Mesothelial cell of epicardium (in vitro differentiated cells): ENCODE measurements at places on chromosomes 1 and 21. TPM values are rescaled to one million over a fixed set of nuclear protein-coding genes. Genes with fewer than 3 reads are reported as not detected.

- peaks cover 75% of the 10 kb centered on the region for H3K4me1 ChIP-seq
- peak overlapping the region; percentile 100 for H3K27ac ChIP-seq
- H3K36me3 ChIP-seq, result no peaks in the 10 kb centered on the region
- H3K27me3 ChIP-seq, result no peaks in the 10 kb centered on the region
Observed at GRCh38 chr1:156126043-156126629, 11.6 kb downstream of the LMNA start.

DNA sequence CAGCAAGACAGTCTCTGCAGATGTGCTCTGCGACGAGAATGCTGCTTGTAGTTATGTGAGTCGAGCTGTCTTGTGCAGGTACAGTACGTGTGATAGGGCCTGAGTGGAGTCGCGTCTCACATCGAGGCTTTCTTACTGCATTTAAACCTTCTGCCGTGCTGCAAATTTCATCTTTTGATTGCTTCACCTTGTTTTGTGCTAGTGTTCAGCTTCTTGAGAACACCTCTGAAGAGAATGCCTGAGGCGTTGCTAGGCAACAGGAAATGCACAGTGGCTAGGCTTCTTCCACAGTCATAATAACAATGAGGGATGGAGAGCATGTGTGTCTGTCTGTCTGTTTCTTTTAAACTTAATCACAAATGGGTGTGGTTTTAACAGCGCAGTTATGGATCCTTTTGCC lies 52.9 kb downstream of the MRPS6 start:
- H3K4me1 ChIP-seq, result peaks cover 64% of the 10 kb centered on the region
- no peak overlapping the region for H3K4me3 ChIP-seq
- no peak for DNase-seq
- no peaks in the 10 kb centered on the region for H3K27me3 ChIP-seq
- peaks cover 18% of the 10 kb centered on the region for H3K36me3 ChIP-seq
- peak overlapping the region; percentile 27 for H3K27ac ChIP-seq

DNA sequence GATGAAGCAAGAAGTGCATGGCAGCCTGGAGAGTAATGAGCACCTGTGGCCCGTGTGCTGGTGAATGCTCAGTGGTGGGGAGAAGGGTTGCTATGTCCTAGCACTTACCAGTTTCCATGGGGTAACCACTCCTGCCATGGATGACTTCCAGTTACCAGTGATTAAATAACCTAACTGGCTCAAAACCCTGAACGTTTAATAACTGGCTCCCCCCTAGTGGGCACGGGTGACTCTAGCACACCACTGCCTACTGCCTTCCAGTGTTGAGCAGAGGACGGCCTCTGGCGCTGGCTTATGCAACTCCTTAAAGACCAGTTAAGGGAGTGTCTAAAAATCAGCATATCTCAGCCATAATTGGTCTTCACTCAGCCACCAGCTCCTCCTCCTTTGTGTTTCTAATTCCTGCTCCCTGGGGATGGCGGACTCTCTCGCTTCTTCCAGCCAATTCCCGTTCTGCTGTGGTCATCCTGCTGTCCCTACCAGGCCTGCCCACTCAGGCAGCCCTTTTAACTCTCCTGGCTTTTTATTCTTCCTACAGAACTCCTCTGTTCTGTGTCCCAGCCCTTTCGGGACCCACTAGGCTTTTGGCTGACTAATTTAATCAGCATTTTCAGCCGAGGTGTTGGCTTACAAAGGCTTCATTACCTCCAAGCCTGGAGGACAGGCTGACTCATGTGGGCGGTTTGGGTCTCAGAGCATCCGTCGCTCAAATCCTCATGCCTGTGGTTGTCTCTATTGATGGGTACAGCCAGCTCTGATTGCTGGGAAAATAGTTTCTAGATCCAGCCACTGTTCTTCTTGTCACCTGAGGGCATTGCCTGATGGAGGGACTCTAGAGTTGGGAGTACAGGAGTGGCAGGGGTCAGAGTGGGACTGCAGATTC lies 332.4 kb downstream of the CAMTA1 start:
- DNase-seq, result no peak
- no peak overlapping the region for H3K27ac ChIP-seq
- H3K27me3 ChIP-seq, result peaks cover 27% of the 10 kb centered on the region
- peaks cover 3% of the 10 kb centered on the region for H3K4me1 ChIP-seq
- H3K36me3 ChIP-seq, result no peaks in the 10 kb centered on the region

Gene OR6K3
- not detected in 3 replicates for total RNA-seq

DNA sequence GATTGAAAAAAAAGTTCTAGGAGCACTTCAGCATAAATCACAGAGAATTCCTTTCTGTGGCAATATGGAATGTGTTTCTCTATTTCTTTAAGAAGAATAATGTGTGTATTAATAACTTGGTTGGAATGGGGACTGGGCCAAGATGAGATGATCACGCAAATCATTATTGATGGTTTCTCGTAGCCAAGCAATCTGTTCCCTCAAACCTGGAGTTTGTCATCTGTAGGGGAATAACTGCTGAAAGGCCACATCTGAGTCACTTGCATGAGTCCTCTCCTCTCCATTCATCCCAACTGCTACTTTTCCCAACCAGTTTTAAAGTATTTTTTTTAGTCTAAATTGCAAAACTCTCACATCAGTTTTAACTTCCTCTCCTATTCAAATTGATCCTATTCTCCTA lies 480.4 kb downstream of the PLPP3 start:
- no peaks in the 10 kb centered on the region for H3K27me3 ChIP-seq
- peaks cover 32% of the 10 kb centered on the region for H3K4me1 ChIP-seq
- H3K4me3 ChIP-seq, result no peak overlapping the region
- H3K27ac ChIP-seq, result peak overlapping the region; percentile 54

GRCh38 chr1:87278825-87279535 lies 49.7 kb upstream of the LMO4 start:
- H3K36me3 ChIP-seq, result no peaks in the 10 kb centered on the region
- H3K27ac ChIP-seq, result no peak overlapping the region
- H3K4me3 ChIP-seq, result no peak overlapping the region

GRCh38 chr1:36377791-36378492 lies 7.8 kb downstream of the STK40 start:
- no peak for DNase-seq
- H3K27me3 ChIP-seq, result no peaks in the 10 kb centered on the region
- no peak overlapping the region for H3K27ac ChIP-seq
- H3K4me1 ChIP-seq, result peaks cover 21% of the 10 kb centered on the region
- H3K4me3 ChIP-seq, result no peak overlapping the region

Gene TRIM45
- total RNA-seq, result 39.1 to 41.5 TPM (median 40.0 TPM) in 3 replicates

Gene ACTN2
- 1.7 to 2.2 TPM (median 1.9 TPM) in 3 replicates for total RNA-seq

Gene ATP1A2
- 0.54 to 0.76 TPM (median 0.64 TPM) in 3 replicates for total RNA-seq

DNA sequence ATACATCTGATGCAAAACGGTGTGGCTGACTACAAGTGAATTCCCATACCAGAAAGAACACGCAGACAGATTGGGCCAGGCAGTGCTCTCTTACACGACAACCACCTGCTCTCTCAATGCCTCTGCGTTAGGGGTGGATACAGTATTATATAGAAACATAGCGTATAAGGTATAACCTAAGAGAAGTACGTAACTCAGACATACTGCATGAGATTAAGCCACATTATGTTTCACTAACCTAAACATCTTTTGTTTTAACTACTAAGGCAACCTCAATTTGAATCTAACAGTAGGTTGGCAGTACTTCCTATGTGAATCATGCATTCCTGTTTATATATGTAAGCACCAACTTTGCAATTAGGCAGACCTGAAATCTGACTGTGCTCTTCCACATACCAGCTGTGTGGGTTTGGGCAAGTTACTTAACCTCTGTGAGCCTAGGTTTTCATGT lies 58.1 kb upstream of the COA6 start:
- H3K4me1 ChIP-seq, result no peaks in the 10 kb centered on the region
- H3K36me3 ChIP-seq, result no peaks in the 10 kb centered on the region
- no peak overlapping the region for H3K27ac ChIP-seq
- DNase-seq, result no peak
- peaks cover 80% of the 10 kb centered on the region for H3K27me3 ChIP-seq
- no peak overlapping the region for H3K4me3 ChIP-seq

- no peaks in the 10 kb centered on the region for H3K27me3 ChIP-seq
- DNase-seq, result peak; percentile 52
- peaks cover 11% of the 10 kb centered on the region for H3K36me3 ChIP-seq
- peaks cover 25% of the 10 kb centered on the region for H3K4me1 ChIP-seq
- H3K4me3 ChIP-seq, result peak within 1 kb of the TSS; percentile 74
Observed at GRCh38 chr1:52601991-52602855, at the start of gene GPX7. TSS of gene GPX7 (plus strand) at chr1:52602371. CDS start at chr1:52602410, 39 bp downstream.

DNA sequence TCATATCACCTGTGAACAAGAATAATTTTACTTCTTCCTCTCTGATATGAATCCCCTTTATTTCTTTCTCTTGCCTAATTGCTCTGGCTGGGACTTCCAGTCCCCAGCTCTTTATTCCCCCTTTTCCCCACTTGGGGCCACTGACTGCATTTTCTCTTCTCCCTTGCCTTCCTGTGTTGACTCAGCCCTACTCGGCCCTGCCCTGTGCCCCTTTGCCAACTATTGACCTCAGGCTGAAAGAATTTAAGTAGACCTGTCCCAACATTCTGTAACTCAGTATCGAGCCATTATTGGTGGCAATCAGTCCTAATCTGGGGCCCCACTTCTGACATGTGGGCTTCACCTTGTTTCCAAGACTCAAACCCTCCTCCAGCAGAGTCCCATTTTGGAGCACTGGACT lies 60.6 kb upstream of the STUM start:
- H3K36me3 ChIP-seq, result no peaks in the 10 kb centered on the region
- DNase-seq, result no peak
- no peak overlapping the region for H3K4me3 ChIP-seq

GRCh38 chr1:53295726-53296116 lies 32.1 kb downstream of the LRP8 start:
- peaks cover 16% of the 10 kb centered on the region for H3K4me1 ChIP-seq
- no peak for DNase-seq
- H3K4me3 ChIP-seq, result no peak overlapping the region
- H3K27me3 ChIP-seq, result no peaks in the 10 kb centered on the region
- no peaks in the 10 kb centered on the region for H3K36me3 ChIP-seq
- H3K27ac ChIP-seq, result peak overlapping the region; percentile 13

Gene AKR7A3
- 2.5 to 3.1 TPM (median 2.8 TPM) in 3 replicates for total RNA-seq

Gene PKN2
- total RNA-seq, result 60.2 to 65.1 TPM (median 63.4 TPM) in 3 replicates

DNA sequence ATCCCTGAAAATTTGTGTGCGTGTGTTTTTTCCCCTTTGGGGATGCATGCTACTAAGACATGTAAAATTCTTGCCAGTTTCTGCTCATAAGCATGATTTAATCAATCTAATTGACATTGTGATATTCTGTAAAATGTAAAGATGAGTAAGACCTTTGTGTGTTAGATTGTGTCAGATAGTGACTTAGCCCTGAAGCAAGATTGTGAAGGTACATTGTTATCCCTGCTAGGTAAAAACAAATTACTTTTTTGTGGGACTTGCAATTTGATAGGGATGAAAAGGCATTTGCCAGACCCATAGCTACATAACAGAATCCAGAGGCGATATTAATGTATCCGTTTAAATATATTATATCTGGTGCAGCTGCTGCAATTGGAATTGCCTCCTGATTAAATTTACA lies 338.0 kb downstream of the RWDD3 start:
- H3K36me3 ChIP-seq, result no peaks in the 10 kb centered on the region
- no peaks in the 10 kb centered on the region for H3K4me1 ChIP-seq
- no peak for DNase-seq

- H3K36me3 ChIP-seq, result no peaks in the 10 kb centered on the region
- no peak for DNase-seq
- no peaks in the 10 kb centered on the region for H3K27me3 ChIP-seq
- peaks cover 45% of the 10 kb centered on the region for H3K4me1 ChIP-seq
Observed at GRCh38 chr21:34199121-34199910, 125.9 kb downstream of the MRPS6 start.

Gene GNAI3
- 7.8 to 8.2 TPM (median 8.2 TPM) in 3 replicates for total RNA-seq

Gene ACTL8
- not detected in 3 replicates for total RNA-seq

Gene ZSCAN20
- total RNA-seq, result 7.6 to 9.2 TPM (median 8.0 TPM) in 3 replicates

DNA sequence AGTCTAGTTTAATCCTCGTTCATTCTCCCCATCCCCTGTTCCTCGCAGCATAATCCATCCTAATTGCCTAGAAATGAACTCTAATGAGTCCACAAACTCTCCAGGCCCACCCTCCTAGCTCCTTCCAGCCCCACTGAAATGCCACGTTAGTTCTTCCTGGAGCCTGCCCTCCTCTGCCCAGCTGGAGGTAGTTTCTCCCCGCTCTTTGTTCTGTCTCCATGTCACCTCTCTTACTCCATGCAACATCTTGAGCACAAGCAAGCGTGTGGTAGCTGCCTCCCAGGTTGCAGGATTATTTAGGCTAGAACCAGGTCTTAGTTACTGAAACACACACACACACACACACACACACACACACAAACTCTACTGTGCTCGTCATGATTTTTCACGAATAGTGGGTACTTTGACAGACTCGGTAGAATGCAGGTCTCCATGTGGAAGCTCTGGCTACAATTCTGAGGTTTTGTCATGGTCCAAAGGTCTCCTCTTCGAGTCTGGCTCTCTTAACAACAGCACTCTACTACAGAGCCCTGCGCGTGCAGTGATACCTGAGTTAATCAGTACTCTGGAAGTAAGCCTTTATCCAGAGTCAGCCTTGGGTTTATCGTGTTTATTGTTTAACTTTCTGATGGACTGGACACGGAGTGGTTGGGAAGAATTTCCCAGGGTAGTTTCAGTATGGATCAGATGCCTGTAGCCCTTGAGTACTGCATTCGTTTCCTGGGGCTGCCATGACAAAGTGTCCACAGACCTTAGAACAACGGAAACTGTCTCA lies 27.5 kb downstream of the HUNK start:
- peaks cover 2% of the 10 kb centered on the region for H3K36me3 ChIP-seq
- H3K27me3 ChIP-seq, result no peaks in the 10 kb centered on the region
- no peak overlapping the region for H3K4me3 ChIP-seq

GRCh38 chr1:53477651-53478501 lies 18.7 kb downstream of the DMRTB1 start:
- no peaks in the 10 kb centered on the region for H3K36me3 ChIP-seq
- peak overlapping the region; percentile 59 for H3K27ac ChIP-seq
- peaks cover 28% of the 10 kb centered on the region for H3K27me3 ChIP-seq

- no peak overlapping the region for H3K27ac ChIP-seq
- DNase-seq, result no peak
- H3K27me3 ChIP-seq, result no peaks in the 10 kb centered on the region
- no peak overlapping the region for H3K4me3 ChIP-seq
- H3K36me3 ChIP-seq, result no peaks in the 10 kb centered on the region
Observed at GRCh38 chr1:237709355-237709754, 181.4 kb downstream of the ZP4 start.

Gene COL16A1
- 365 to 389 TPM (median 380 TPM) in 3 replicates for total RNA-seq

DNA sequence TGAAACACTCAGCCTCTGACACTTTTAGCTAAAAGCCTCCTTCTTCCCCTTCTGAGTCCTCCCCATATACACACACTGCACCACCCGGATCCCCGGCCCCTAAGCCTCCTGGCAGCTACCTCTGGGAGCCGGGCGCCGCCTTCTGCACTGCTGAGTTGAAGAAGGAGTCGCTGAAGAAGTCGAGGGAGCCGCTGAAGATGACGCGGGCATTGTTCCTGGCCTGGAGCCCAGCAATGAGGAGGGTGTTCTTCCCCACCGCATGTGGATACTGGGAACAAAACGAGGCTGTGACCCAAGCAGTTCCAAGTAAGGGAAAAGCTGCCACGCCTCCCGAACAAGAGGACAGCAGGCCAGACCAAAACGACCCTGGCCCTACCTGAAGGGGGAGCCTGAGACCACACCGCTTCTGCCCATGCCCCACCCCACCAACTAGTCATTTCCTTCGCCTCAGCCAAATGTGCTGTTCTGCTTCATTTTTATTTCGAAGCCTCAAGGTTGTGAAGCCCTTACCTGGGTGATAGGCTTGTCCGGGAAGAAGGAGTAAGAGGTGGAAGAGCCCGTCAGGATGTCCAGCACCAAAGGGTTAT lies 7.0 kb downstream of the DDOST start:
- no peaks in the 10 kb centered on the region for H3K27me3 ChIP-seq
- peaks cover under 1% of the 10 kb centered on the region for H3K4me1 ChIP-seq
- no peak overlapping the region for H3K4me3 ChIP-seq
- H3K27ac ChIP-seq, result no peak overlapping the region
- DNase-seq, result no peak
- peaks cover 47% of the 10 kb centered on the region for H3K36me3 ChIP-seq

- H3K36me3 ChIP-seq, result no peaks in the 10 kb centered on the region
- H3K4me3 ChIP-seq, result no peak overlapping the region
- peaks cover 41% of the 10 kb centered on the region for H3K27me3 ChIP-seq
- no peak overlapping the region for H3K27ac ChIP-seq
- DNase-seq, result no peak
Observed at GRCh38 chr1:145863282-145864018, 4.6 kb upstream of the PIAS3 start.
